ENCODE measurements at places on chromosomes 3 and 15.

DNA sequence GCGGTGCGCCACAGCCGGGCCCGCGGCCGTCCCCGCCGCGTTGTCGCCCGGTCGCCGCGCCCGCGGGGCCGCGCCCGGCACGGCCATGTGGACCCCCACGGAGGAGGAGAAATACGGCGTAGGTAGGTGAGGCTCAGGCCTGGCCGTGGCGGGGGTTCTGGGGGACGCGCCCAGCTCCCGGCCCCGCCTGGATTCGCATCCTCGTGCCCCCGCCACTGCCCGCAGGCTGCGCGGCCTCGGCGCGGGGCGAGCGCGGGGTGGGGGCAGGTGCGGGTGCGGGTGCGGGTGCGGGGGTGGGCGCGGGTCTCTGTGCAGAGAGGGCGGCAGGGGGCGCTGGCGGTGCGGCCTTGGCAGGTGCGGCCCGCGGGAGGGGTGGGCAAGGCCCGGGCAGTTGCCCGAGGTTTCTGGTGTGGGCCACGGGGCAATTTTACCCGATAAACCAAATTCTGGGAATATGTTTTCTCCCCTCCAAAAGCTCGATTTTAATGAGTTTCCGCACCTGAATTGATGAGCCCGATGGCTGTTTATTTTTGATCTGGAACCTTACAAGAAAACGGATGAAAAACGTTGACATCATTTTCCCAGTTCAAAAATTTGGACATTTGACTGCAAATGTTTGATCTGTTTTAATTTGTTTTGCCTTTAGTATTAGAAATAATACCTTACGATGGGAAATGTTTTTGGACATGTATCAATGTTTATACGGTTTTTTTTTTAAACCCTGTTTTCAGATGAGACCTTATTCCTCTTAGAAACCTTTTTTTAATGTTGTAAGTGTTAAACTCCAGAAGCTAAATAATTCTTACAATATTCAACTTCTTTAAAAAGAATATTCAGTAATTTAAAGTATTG lies 678 bp downstream of the DOCK3 start:
- DNase-seq, result peak; percentile 69

DNA sequence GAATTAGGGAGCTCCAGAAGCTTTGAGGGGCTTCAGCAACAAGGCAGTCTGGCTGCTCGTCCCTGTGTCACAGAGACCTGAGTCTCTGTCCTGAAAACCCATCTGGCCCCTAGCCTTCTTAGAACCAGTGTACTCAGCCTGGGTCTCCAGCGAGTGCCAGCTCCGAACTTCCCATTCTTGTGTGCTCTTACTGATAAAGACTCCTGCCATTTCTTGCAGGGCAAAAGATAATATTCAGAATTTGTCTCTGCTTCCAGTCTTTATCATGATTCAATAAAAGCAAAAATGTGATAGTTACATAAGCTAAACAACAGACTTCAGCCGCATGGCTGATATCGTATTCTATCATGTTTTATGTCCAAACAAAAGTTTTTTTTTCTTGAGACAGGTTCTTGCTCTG lies 36.0 kb upstream of the BCL2A1 start:
- no peak for DNase-seq

DNA sequence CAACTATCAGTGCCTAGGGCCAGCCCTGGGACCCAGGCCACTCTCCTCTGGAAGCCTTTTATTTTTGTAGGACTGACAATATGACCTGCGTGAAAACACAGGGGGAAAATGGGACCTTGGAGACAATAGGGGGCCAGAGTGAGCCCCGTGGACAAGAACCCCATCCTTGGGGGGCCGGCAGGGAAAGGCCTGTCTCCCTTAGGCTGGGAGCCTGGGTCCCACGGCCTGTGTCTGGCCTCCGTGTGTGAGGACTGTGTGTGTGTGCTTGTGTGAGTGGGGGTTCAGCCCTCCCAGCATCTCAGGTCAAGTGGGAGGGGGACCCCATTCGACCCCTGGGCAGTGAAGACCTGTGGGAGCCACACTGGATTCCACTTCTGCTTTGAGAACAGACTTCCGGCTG lies 53.3 kb downstream of the EXOG start:
- DNase-seq, result no peak

GRCh38 chr3:169759256-169759655 lies 5.6 kb downstream of the TERC start:
- no peak for DNase-seq

Measured in hippocampal formation (tissue), 2 donors.